K562 (cell line): ENCODE measurements at places on chromosomes 3 and 15. TPM values are rescaled to one million over a fixed set of nuclear protein-coding genes. Genes with fewer than 3 reads are reported as not detected.

- DNase-seq, result no peak
Observed at GRCh38 chr3:53792866-53793265, 53.4 kb downstream of the CHDH start.

GRCh38 chr3:134801204-134801958 lies 6.3 kb downstream of the EPHB1 start:
- DNase-seq, result no peak

COPB2 gene
- polyA plus RNA-seq, result 86.0 and 98.0 TPM in 2 replicates

ECT2 gene
- 20.4 and 26.5 TPM in 2 replicates for polyA plus RNA-seq

VWA5B2 gene
- polyA plus RNA-seq, result not detected in 2 replicates

DNA sequence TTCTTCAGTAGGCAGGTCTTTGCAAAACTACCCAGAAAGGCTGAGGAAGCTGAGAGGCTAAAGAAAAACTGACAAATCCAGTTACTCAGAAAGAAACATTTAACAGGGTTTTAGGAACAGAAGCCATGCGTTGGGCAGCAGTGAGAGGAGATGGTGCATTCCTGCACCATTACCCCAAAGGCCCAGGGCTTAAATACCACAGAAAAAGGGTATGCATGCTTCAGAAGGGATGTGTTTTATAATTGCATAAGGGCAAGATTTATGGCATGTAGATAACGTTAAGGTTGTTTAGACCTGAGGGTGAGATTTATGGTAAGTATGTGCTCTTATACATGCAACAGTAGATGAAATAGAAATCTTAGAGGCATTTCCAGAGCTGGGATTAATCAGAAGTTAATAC lies 10.0 kb downstream of the C3orf52 start:
- DNase-seq, result no peak

ZBED2 gene
- polyA plus RNA-seq, result not detected in 2 replicates

DNA sequence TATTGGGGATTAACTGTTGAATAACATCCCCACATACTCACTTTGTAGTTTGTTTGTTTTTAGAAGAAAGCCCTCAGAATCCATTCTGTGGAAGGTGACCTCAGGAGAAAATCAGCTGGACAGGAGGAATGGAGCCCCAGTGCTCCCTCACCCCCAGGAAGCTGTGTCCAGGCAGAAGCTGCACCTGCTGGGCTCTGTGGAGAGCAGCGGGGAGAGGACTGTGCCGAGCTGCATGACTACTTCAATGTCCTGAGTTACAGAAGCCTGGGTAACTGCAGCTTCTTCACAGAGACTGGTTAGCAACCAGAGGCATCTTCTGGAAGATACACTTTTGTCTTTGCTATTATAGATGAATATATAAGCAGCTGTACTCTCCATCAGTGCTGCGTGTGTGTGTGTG lies 14.0 kb downstream of the TIGIT start:
- no peak for DNase-seq

DNA sequence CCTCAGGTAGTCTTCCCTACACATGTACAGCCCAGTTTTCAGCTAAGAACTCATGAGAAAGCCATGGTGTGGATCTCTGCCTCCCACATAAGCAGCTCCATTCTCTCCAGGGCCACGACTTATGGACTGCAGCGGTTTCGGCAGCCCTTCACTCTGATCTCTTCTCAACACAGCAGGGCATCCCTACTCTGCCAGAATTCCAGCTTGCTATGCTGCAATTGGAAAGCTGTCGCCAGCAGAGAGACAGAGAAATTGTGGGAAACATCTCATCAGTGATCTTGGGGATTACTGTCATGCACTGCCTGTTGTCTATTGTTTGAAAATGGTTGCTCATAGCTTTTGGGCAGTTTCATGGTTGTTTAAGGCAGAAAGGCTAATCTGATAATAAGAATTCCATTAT lies 11.9 kb upstream of the BLM start:
- DNase-seq, result no peak

DOCK3 gene
- 0.03 TPM in 1 of 2 replicates, not detected in the other for polyA plus RNA-seq

DNA sequence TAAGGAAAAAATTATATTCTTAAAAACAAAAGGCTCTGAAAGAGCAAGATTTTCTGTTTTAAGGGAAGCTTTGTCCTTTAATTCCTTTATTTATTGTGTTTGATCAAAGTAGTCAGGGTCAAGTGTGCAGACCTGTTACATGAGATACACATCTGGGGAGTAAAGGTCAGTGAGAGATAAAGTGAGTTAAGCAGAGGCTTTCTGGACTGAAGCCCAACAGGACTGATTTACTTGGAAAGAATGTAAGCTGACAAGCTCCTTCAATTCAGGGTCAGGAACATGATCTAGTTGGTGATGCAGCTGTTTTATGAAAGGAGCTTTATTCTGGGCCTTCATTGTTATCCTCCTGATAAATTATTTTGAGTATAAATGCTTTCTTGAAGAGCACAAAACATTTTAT lies 20.7 kb upstream of the OTOL1 start:
- no peak for DNase-seq

- DNase-seq, result no peak
Observed at GRCh38 chr3:61665987-61666386, 104.6 kb downstream of the PTPRG start.

- DNase-seq, result no peak
Observed at GRCh38 chr3:61829722-61830350, 268.5 kb downstream of the PTPRG start.

DNA sequence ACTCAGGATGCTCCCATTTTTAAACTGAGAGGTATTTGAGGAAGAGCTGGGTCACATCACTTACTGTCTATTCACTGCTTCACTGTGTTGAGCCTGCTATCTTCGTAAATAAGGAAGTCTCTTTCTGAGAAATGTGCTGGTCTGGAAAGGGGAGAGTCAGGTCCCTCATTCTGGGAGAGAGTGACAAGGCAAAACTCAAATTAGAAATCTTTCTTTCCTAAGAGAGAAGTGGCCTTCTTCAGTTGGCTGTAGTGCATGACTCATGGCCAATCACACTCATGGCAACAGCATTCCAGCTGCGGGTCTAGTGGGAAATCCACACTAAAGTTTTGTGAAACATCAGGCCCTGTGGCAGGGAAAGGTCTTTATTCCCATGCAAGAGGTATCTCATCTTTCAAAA lies 11.5 kb upstream of the TIMP4 start:
- no peak for DNase-seq

DNA sequence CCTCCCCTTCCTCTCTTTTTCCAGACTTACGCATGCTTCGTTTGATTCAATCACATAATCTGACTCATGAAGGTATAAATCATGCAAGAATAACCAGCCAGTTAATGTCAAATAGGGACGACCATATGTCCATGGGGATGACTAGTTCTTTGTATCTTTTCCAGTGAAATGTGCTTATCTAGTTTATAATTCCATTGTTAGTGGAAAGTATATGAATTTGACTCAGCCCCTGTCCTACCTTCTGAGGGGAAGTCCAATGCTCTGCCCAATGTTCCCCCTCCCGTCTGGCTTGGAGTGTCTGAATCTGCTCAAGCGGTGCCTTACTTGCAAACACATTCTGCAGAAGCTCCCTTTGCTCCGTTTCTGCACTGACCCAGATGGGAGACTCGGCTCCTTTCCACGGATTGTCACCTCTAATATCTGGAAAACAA lies 55.0 kb upstream of the EPHB3 start:
- DNase-seq, result no peak

DNA sequence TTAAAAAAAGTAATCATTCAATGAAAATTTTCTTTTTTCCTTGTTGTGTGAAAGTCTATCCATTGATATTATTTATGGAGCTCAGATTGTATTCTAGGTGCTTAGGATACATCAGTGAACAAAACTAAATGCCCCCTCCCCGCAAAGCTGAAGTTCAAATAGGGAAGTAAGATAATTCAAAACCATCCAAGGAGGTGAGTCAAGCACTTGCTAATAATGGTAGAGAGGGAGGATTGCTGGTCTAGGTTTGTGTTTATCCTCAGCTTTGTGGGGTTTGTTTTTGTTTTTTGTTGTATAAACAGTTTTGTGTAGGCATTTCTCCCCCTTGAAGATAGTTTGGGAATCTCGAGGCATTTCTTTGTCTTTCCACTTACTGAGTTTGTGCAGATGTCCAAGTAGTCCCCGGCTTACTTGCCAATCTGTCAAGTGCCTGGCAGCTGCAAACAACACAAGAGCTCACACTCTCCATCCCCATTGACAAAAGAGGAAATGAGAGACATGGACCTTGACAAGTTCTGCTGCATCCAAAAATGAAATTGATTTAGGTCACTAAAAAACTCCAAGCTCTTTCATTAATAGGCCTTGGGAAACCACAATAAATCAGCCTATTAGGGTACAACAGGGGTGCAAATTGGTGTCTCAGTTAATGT lies 575.8 kb upstream of the TBL1XR1 start:
- DNase-seq, result no peak

LEKR1 gene
- 0.76 and 0.89 TPM in 2 replicates for polyA plus RNA-seq
